Endodermal cell (in vitro differentiated cells): ENCODE measurements at places on chromosomes 1 and 21. TPM values are rescaled to one million over a fixed set of nuclear protein-coding genes. Genes with fewer than 3 reads are reported as not detected.
A peak's percentile ranks its signal among the peaks of the same experiment; 100 is the strongest.

- DNase-seq: no peak
Observed at GRCh38 chr1:21263653-21264225, 26.5 kb downstream of the ECE1 start.

GRCh38 chr21:28579986-28580550 lies 412.6 kb downstream of the LTN1 start:
- DNase-seq: peak; percentile 68

SLC27A3 gene
- 64.5 to 81.1 TPM (median 71.2 TPM) in 3 replicates for total RNA-seq

DNA sequence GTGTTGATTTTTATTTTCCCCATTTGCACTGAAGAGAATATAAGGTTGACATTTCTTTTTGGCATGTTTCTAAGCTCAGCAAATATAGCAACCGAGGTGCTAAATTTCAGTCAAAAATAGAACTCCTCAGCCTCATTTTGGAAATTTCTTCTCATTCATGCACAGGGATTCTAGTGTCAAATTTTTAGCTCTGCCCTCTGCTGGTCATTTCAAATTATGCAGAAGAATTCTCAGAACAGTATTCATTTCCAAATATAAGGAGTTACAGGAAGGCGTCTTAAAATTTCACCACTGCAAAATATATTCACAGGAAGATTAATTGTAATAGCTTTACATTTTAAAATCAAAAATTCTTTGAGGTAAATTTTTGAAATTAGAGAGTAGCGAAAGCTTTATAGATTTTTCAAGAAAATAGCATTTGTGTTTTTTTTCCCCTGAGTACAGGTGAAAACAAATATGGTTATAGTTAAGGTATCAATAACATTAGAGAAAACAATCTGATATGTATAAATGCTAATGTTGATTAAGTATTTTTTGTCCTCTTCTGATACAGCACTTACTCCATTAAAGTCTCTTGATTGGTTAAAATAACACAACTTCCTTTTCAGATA lies 57.9 kb downstream of the FMN2 start:
- no peak for DNase-seq

DNA sequence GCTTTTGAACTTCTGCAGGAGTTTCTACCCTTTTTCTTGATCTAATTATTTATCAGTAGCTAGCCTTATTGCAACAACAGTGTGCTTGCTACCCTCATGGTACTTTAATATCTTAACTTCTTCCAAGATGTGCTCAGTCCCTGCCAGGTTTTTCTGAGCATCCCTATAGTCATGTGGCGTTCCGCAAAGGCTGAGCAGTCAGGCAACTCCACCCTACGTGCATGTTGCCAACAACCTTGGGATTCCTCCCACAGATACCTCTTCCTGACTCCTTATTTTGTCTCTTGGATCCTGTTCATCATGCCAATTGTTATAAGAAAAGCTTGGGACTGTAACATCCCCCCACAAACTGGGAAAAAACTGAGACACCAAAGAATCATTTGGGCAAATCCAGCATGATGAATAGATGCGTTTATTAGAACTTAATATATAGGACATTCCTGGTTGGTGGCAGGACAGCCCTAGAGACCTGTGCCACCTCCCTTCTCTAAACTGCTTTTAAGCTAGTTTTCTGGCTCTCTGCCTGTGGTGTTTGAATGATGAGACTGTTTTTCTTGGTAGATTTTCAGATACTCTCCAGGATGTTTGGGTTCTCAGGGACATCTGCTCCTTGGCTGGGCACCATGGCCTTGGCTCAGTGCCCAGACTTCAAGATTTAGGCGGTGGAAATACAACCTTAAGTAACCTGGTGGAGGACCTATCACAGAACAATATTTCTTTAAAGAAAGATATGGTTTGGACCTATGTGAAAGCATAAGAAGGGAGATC lies 27.1 kb upstream of the KCTD3 start:
- no peak for DNase-seq

- DNase-seq: no peak
Observed at GRCh38 chr1:55060133-55060999, 21.0 kb downstream of the PCSK9 start.

PGLYRP3 gene
- total RNA-seq: not detected in 3 replicates

DNA sequence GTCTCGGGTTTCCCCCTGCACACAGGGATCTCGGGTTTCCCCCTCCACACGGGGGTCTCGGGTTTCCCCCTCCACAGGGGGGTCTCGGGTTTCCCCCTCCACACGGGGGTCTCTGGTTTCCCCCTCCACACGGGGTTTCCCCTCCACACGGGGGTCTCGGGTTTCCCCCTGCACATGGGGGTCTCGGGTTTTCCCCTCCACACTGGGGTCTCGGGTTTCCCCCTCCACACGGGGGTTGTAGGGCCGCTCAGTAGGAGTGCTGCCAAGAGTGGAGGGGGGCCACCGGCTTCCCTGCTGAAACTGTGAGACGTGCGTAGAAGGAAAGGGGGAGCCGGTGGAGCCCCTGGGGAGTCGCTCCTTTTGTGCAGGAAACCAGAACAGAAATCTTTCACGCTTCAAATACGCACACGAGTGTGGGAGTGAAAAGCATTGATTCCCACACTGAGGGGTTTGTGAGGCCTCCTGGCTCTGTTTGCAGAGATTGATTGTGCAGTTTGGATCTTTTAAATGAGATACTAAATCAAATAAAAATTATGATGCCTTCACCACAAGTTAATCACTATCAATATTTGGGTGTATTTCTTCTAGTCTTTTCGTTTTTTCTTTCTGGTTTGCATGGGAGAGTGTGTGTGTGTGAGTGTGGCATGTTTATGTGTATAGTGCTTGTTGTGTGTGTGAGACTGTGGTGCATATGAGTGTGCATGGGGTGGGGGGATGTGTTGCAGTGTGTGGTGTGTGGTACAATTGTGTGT lies 54.3 kb upstream of the TRAPPC10 start:
- DNase-seq: no peak

FABP3 gene
- 3.3 to 20.0 TPM (median 3.4 TPM) in 3 replicates for total RNA-seq

ERICH3 gene
- total RNA-seq: not detected in 3 replicates

GRCh38 chr1:171433451-171433850 lies 51.9 kb upstream of the PRRC2C start:
- no peak for DNase-seq

DNA sequence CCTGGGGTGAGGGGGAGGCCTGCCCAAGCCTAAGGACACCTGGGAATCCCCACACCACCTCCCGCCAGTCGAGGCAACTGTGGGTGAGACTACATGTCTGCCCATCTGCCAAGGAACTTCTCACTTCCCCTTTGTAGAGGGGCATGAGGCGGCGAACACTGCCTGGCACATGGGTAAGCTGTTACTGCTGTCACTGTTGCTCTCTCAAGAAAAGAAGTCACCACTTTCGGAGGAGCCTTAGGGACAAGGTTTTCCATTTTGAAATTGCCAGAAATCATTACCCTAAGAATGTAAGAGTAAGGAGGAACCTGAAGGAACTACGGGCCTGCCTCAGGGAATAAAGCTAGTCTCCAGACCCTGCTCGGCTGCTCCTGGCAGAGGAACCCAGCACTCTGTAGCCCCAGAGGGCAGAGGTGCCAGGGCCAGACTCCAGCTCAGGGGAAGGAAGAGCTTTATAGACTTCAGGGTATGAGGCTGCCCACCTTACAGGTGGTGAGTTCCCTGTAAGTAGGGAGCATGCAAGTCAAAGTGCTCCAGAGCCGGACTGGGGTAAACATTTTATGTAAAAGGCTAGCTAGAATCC lies 23.3 kb downstream of the SLC2A1 start:
- DNase-seq: peak; percentile 52

- DNase-seq: no peak
Observed at GRCh38 chr1:161940866-161941591, 82.6 kb downstream of the OLFML2B start.

GRCh38 chr1:220914283-220915116 lies 35.3 kb downstream of the HLX start:
- DNase-seq: no peak

DNA sequence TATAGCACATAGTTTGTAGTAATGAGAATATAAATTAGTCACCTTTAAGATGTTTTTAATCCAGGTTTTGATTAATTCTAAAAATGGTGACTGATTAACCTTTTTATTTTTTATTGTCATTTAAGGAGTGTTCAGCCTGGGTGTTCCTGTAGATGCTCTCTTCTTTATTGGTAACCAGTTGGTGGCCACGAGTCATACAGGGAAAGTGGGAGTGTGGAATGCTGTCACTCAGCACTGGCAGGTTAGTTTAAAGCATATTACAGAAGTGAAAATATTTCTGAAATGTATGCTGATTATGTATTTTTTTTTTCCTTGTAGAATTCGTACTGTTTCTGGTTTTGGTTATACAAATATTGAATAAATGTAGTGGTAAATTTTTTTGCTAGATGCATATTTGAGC lies 28.1 kb downstream of the KCTD3 start:
- DNase-seq: no peak

- no peak for DNase-seq
Observed at GRCh38 chr1:218529646-218530300, 184.6 kb downstream of the TGFB2 start.

DNA sequence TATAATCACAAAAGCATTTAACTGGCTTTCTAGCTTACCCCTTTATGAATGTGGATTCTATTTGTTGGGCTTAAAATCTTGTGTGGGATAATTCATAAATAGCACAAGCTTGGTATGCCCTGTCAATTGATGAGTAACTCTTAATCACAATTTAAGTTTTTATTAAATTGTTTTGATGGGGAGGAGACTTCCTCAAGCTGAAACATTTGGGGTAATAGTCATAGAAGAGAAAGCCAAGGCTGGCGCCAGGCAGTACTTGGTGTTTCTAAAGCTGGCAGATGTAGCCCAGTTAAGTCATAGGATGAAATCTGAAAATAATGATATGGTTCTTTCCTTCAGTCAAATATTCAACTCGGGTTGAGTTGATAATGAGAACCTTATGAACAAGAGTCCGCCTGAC lies 167.2 kb downstream of the FMN2 start:
- no peak for DNase-seq

- DNase-seq: peak; percentile 33
Observed at GRCh38 chr21:44434936-44435635, 20.2 kb upstream of the LRRC3 start.

DNA sequence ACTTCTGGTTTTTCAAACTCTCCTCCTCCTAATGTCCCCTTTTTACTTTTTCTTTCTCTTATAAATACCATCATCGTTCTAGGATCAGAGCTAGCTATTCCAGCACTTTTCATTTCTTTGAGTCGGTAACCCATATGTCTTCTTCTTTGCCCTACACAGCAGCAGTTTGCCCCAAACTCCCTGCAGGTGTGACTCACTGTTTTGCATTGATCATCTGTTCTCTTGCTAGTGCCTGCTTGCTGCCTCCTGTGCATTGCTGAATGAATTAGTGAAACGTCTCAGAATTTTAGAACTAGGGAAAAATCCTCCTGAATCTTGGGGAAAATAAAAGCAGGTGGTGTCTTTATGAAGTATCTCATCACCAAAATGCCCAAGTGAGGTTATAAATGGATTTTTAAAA lies 21.7 kb downstream of the KCNK2 start:
- DNase-seq: no peak

DNA sequence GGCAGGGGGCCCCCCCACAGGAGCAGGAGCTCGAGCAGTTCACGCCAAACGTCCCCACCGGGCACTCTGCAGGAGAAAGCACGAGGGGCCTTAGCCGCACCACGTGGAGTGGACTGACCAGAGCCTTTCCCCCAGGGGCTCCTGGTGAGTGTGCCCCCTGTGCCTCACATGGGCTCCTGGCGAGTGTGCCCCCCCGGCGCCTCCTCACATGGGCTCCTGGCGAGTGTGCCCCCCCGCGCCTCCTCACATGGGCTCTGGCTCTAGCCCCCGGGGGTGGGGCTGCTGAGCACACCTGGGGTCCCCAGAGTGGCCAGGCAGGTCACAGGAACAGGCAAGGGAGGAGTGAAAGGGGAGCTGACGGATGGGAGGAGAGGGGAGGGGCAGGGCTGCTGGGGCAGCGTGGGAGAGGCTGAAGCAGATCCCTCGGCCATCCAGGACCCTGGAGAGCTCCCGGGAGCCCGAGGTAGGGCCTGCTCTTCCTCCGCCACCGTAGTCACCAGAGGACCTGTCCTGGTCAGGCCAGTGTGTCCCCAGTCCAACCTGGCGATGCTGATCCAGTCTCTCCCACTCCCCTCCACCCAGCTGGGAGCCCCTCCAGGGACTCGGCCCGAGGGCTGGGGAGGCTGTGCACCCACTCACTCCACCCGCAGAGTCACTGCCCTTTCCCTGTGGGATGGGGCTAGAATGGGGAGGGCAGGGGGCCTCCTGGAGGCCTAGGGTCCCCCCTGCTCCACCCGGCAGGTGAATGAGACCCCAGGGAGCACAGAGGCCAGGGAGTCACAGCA lies 47.6 kb downstream of the ARHGEF16 start:
- peak; percentile 97 for DNase-seq

DNA sequence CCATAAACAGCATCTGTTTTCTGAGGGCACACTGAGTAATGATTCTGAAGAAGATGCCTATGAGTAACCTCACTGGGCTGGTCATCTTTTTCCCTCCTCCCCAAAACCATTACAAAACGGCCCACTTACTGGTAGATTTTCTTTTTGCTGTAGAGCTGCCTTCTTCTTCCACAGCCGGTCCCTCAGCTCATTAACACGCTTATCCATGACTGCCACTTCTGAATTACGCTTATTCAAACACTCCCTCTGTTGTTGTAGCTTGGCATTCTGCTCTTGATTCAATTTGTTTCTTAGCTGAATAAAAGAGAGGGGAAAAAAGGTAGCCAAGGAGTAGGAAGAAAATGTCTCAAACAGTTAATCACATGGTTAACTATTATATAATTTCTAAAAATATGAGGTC lies 43.1 kb downstream of the TP53BP2 start:
- no peak for DNase-seq

SYCP1 gene
- not detected in 3 replicates for total RNA-seq

GRCh38 chr1:241235256-241235897 lies 121.6 kb downstream of the RGS7 start:
- DNase-seq: no peak

DNA sequence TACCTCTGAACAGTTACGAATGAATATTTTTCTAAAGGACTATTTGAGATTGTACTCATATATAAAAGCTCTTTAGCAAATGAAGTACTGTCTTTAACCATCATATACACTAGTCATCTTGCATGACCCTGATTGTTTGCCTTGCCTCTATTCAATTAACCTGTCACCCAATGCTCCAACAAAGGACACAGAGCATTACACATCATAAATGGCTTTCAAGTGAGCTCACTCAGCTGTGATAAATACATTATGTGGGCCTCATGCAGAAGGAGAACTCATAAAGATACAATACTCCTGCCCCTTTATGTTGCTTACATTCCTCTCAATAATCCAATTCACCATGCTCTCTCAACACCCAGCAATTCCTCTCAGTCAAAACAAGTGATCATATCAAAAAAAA lies 993.0 kb upstream of the PRMT6 start:
- DNase-seq: no peak

NR1I3 gene
- 0.20 TPM in 1 of 2 replicates, not detected in the other for total RNA-seq

GRCh38 chr1:230651235-230651634 lies 9.0 kb downstream of the COG2 start:
- no peak for DNase-seq
